Stimulated activated CD8-positive, alpha-beta memory T cell treated with anti-CD3 and anti-CD28 coated beads, Interleukin-4, amount 100 ng/mL, for 1 hour (primary cell): ENCODE measurements at places on chromosomes 6 and 20.

DNA sequence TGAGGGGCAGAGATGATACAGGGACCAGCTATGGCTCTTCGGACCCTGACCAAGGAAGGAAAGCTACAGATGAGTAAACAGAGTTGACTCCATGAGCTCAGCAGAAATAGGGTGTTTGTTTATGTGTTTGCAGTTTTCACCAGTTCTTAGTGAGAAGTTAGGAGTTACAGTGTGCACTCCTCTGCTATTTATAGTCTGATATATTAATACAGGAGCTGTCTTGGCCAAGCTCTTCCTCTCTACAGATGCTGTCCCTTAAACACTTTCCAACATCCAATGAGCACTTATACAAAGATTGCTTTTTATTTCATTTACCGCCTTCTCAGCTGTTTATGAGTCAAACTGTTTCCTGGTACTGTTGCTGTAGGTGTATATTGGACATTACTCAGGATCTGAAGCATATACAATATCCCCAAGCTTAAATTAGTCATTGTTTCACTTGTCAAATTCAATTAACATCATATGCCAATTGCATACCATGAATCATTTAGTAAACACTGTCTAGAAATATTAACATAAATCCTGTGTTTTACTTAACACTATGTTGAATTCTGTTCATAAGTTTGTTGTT, 618.0 kb downstream of the PRKN start:
- DNase-seq = no peak

GRCh38 chr6:135640449-135641111, 143.0 kb upstream of the AHI1 start:
- no peak for DNase-seq

DNA sequence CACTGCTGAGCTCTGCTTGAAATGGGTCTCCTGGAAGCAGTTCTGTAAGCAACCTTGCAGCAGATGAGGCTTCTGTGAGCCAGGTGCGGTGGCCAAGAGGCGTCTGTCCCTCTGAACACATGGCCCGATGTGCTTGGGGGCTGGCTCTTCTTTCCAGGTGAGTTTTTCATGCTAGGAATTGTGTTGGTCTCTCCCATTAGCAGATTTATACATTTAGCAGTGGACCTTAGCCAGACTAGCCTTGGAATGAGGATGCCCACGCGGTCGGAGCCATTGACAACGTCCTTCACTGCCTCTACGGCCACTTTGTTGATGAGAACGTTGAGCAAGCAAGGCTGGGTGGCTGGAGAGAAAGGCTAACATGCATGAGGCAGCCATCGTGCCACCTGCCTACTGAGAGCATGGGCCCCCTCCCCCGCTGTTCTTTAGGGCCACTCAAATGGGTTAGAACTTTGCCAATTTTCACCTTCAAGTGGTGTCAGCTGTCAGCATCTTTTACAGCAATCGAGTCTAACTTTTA, 33.5 kb downstream of the ERMARD start:
- DNase-seq = no peak

DNA sequence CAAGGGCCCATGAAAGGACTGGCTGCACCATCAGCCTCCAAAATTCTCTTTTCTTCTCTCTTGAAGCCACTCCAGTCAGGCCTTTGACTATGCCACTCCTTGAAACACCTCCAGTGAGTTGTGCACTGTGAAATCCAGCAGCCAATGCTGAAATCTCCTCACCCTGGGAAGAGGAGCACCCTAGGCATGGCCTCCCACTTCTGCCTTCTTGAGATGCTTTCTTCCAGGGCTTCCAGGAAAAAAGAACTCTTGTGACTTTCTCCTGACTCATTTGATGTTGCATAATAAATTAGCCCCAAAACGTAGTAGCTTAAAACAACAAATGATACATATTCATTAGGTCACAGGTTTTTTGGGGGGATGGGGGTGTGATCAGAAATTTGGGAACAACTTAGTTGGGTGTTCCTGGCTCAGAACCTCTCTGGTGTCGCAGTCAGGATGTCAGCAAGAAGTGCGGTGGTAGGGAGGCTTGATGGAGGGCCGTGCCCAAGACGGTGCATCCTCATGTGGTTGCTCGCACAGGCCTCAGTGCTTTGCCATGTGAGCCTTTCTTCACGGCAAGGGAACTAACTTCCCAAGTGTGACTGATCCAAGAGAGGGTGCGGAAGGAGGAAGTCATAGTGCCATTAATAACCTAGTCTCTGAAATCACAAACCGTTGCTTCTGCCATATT, 12.1 kb downstream of the NCR2 start:
- no peak for DNase-seq

DNA sequence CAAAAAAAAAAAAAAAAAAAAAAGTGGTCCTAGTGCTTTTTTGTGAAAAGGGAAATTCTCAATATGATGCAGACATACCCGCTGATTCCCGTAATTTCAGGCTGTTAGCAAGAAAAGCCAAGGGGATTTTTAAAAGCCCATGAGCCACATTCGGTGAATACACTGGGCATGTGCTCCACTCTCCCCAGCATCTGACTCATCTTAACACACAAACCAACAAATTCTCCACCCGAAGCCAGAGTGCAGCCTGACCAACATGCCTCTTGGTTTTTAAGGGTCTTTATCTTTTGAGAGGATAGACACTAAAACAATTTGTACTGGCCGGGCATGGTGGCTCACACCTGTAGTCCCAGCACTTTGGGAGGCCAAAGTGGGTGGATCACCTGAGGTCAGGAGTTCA, 45.5 kb upstream of the CD83 start:
- no peak for DNase-seq

DNA sequence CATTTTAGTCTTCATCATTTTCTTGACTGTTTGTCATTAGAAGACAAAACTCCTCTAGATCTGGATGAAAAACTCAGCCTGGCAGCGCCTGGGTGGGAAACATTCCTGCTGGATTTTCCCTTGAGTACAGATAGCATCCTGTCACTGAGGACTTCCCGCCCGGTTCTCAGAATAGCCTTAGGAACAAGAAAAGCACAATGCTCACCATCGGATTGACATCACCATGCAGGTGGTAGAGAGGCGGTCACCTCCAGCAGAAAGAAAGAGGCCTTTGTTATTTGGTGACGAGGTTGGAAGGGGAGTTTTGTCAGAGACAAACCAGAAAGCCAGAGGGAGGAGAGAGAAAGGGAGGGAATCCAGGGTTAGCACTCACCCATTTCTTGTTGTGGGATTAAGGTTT, 39.8 kb downstream of the KIF25 start:
- no peak for DNase-seq

- no peak for DNase-seq
Observed at GRCh38 chr6:134669485-134669884, 280.4 kb downstream of the ALDH8A1 start.
